Airway epithelial cell (primary cell): ENCODE measurements at places on chromosomes 5 and 9. TPM values are rescaled to one million over a fixed set of nuclear protein-coding genes. Genes with fewer than 3 reads are reported as not detected.

CCDC180 gene
- 0.49 and 0.51 TPM in 2 replicates for total RNA-seq

LHX3 gene
- total RNA-seq: not detected in 2 replicates

TRPM3 gene
- total RNA-seq: not detected in 2 replicates

PPP3R2 gene
- not detected in 2 replicates for total RNA-seq
